ENCODE measurements at places on chromosomes 1 and 21.

DNA sequence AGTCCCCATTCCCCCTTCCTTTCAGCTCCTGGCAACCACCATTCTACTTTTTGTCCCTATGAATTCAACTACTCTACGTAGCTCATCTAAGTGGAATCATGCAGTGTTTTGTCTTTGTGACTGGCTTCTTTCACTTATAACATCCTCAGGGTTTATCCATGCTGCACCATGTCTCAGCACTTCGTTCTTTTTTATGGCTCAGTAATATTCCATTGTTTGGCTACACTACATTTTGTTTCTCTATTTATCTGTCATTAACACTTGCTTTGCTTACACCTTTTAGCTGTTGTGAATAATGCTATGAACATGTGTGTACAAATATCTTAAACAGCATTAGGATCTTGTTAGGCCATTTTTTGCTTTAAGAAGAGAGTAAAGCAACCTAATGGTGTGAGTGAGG lies 1.5 kb upstream of the MRPS14 start:
- no peak for DNase-seq

DNA sequence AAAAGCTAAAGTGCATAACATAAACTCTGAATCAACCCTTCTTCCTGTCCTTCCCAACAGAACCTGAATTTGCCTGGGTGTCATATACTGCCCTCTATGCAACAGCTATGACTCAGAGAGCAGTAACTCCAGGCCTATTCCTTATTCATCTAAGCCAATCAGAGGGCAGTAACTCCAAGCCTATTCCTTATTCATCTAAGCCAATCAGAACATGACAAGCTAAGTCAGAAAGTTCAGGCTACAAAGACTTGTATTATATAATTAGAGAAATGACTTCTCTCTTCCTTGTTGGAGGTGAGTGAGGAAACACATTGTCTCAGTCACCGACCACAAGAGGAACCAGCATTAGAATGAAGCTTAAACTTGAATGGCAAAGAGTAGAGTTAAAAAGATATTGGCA lies 26.2 kb upstream of the TADA1 start:
- no peak for DNase-seq

- no peak for DNase-seq
Measured at GRCh38 chr1:205065666-205066065, 18.6 kb downstream of the TMEM81 start.

- no peak for DNase-seq
Measured at GRCh38 chr1:190560161-190560681, 82.6 kb upstream of the BRINP3 start.

- no peak for DNase-seq
Measured at GRCh38 chr1:27149084-27149761, 5.7 kb downstream of the SLC9A1 start.

GRCh38 chr1:183806675-183807074 lies 1.8 kb downstream of the RGL1 start:
- DNase-seq, result no peak

- no peak for DNase-seq
Measured at GRCh38 chr1:81730881-81731280, 69.9 kb upstream of the ADGRL2 start.

- no peak for DNase-seq
Measured at GRCh38 chr1:22792396-22793160, 81.9 kb downstream of the EPHB2 start.

DNA sequence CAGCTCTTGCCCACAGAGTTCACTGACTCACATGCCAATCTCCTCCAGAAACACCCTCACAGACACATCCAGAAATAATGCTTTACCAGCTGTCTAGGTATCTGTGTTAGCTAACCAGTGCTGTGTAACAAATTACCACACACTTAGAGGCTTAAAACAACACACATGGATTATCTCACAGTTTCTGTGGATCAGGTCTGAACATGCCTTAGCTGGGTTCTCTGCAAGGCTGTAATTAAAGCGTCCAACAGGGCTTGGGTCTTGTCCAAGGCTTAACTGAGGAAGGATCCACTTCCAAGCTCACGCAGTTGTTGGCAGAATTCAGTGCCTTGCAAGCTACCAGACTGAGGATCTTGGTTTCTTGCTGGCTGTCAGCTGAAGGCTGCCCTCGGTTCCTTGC lies 92.5 kb upstream of the RGS4 start:
- no peak for DNase-seq

DNA sequence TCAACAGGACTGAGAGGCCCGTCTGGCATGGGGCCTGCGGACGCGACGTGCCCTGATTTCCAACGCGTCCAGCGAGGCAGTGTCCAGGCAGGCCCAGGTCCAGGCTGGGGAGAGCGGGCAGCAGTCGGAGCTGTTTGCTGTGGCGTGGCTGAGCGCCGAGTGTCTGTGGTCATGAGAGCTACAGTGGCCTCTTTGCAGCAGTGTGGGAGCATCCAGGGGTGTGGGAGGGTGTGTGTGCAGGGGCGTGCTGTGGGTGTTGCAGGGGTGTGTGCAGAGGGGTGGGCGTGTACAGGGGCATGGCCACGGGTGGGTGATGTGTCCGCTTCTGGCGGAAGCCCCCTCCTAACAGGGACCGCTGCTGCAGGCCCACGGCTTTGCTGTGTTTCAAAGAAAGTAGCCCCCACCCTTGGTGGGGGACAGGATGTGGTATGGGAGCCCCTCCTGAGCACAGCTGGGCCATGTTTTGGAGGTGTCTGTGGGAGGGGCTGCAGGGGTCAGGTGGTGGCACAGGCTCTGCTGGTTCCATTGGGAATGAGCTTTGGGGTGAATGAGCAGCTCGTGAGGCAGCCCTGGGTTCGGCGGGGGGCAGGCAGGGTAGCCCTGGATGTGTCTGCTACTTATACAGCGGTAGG lies 17.7 kb downstream of the PLCH2 start:
- DNase-seq, result no peak

GRCh38 chr1:26044971-26045721 lies 772 bp downstream of the SLC30A2 start:
- DNase-seq, result no peak

DNA sequence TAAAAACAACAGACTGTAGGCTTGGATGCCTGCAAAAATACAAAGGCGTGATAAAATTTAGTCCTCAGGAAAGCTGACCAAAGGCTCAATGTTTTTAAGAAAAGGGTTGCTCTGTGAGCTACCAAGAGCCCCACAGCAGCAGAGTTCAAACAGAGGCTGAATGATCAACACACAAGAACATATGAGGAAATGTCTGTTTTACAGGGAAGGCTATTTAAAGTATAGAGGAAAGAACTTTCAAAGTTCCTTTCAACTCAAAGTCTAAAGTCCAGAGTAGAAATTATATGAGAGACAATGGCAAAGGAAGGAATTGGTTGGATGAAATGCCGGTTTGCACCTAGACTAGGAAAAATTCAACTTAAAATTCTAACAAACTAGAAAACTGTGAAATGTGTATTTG lies 8.6 kb downstream of the CLSTN1 start:
- DNase-seq, result no peak

DNA sequence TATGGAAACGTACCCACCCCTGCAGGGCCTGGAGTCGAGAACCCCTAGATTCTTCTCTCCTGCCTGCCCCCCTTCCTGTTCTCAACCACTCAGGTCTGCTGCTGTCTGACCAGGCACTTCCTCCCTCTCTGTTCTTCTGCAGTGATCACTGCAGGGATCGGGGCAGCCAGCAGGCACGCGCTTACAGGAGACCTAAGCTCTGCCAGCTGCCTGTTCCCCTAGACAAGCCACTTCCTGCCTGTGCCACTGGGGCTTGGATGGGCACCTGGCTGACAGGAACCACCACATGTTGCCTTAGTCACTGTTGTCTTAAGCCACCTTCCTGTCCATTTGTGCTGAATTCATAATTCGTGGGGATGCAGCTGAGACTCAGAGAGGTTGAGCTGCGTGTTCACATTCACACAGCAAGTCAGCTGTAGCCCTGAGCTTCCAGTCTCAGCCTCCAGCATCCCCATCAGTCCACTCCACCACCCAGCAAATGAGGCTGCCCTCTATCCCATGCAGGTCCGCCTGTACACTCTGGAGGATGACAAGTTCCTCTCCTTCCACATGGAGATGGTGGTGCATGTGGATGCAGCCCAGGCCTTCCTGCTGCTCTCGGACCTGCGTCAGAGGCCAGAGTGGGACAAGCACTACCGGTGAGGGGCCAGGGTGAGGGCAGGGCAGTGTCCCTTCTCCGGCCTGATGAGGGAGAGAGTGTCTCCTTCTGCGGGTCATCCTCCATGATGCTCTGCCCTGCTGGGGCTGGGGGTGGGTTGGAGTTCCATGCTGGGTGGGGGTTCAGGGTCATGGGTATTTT lies 18.6 kb downstream of the FAM151A start:
- peak; percentile 6 for DNase-seq

DNA sequence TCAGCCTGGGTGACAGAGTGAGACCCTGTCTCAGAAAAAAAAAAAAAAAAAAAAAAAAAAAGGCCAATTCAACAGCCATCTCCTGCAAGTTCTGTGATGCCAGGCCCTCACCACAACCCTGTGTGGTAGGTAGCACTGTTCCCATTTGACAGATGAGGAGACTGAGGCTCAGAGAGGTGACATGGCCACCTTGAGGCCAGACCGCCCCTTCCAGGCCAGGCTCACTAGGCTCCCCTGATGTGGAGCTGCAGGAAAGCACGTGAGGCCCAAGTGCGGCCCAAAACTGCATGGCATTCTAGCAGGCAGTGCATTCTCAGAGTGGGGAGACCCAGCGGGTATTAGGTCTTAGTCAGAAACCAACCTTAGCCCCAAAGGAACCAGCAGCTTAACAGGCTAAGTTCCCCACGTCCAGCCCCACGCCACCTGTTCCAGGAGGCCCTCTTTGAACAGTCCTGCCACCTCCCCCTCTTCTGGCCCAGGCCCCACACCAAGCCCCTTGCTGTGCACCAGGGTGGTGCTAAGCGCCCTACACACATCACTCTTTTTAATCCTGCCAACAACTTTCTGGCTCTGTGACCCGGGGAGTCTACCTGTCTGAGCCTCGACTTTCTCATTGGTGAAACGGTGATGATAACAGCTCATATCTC lies 11.7 kb upstream of the ECE1 start:
- DNase-seq, result no peak

DNA sequence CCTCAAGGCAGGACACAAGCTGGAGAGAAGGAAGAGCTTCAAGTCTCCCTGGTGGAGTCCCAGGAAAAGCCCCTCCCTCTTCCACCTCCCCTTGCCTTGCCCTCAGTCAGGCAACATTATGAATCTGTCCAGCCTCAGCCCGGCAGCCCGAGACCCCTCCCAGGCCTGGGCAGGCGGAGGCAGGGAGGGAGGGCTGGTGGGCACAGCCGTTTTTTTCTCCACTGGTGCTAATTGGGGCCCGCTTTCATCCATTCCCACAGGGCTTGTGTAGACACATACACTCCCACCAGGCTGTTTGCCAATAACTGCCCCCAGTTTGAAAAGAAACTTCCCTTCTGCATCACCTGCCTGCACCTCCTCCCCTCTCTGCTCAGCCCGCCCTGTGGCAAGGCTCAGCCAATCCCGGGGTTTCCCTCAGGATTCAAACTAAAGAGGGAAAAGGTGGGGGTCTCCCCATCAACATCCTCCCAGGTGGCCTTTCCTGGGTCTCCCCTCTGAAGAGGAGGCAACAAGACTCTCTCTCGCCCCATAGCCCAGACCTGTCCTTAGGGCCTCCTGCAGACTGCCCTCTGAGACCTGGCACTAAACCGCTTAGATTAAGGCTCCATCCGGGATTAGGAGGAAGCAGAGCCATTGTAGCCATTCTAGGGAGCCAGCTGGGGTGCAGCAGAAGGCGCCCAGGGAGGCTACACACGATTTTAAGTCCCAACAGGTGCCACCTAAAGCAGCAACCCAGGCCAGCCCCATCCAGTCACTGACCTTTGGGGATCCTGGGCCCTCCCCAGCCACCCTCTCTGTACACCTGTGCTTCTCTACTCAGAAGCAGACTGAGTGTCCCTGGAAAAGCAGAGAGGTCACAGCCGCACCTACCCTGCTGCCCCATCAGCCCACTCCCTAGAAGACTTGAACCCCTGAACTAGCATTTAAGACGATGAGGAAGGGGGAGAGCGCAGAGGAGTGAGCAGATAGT lies 3.5 kb downstream of the IGSF9 start:
- no peak for DNase-seq

DNA sequence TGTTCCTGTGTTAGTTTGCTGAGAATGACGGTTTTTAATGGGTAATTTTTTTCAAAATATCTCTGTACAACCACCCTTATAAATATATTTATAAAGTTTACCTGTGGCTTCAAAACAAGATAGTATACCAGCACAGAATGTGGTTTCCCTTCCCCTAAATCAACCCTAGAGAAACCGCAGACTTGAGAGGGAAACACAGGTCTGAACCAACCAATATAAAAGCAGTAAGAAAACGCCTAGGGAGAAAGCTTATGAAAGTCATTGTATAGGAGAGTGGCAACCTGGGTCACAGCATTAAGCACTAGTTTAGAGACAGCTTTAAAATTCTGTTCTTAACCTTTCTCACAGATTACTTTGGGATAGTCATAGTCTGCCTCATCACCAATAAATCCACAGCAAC lies 180.6 kb upstream of the LHX8 start:
- no peak for DNase-seq

GRCh38 chr1:29639741-29640427 lies 403.6 kb downstream of the PTPRU start:
- DNase-seq, result no peak

- no peak for DNase-seq
Measured at GRCh38 chr1:6912518-6912917, 127.3 kb downstream of the CAMTA1 start.

DNA sequence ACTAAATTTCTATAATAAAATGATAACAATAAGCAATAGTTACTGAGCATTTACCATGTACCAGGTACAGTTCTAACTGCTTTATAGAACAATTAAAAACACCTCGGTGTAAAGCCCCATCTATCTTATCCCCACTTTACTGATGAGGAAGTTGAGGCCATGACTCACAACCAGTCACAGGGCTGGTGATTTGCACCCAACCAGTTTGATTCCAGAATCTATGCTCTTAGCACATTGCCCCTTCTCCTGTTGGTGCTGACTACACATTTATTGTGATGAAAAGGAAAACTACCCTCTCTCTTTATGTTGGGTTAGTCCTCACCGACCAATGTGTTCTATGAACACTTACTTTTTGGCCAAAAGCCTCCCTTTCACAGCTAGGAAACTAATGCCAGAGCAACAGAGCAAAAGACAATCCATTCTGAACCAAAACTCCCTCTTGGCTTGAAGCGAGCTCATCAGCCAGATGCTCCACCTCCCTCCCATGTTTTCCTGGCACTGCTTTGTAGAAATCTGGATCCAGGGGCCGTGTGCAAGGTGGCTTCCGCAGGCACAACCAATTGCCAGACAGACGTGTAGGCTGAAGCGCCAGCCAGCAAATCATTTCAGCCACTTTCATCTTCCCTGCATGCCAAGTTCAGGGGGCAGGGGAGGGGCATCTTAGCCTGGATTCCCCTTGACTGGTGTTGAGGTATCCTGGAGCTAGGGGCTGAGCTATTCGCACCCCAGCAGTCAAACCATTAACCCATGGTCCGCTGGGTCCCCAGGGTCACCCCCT lies 32.0 kb upstream of the SLC30A1 start:
- no peak for DNase-seq

DNA sequence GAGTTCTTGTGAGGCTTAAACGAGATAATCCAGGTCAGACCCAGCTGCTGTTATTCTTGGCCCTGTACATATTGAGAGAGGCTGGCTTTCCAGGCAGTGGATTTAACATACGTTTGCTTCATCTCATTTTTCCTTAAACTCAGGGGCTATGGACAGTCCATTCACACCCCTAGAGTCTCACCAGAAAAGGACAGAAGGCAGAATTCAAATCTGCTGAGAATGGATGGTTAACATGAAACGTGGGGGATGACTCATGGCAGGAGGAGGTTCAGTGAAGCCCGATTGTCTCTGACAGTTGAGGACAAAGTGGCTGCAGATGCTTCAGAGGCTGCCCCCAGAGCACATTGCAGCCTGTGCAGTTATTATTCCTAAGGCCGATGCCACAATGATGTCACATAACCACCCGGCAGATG lies 39.5 kb downstream of the TGFB2 start:
- no peak for DNase-seq
